ENCODE measurements at places on chromosomes 5 and 9.

- no peak for DNase-seq
These were observed 523 bp downstream of the MAML1 start for GRCh38 chr5:179732918-179733771.

- DNase-seq, result peak; percentile 8
These were observed 68.4 kb upstream of the RPS23 start for GRCh38 chr5:82346399-82347165.

DNA sequence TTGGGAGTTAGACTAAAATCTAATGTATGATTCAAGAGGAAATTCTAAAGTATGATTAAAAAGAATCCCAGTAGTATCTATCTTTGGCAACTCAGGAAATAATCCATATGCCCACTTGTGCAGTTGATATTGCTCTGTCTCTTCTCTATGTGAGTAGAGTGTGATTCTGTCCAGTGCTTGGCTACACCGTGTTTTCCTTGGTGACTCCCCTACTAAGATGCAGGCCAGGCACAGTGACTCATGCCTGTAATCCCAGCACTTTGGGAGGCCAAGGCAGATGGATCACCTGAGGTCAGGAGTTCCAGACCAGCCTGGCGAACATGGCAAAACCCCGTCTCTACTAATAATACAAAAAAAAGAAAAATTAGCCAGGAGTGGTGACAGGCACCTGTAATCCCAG is 495.4 kb downstream of the MAT2B start:
- DNase-seq, result no peak

GRCh38 chr9:126155756-126156664 is 170.6 kb upstream of the MVB12B start:
- DNase-seq, result no peak

GRCh38 chr9:98575379-98576346 is 133.1 kb downstream of the GABBR2 start:
- DNase-seq, result no peak

DNA sequence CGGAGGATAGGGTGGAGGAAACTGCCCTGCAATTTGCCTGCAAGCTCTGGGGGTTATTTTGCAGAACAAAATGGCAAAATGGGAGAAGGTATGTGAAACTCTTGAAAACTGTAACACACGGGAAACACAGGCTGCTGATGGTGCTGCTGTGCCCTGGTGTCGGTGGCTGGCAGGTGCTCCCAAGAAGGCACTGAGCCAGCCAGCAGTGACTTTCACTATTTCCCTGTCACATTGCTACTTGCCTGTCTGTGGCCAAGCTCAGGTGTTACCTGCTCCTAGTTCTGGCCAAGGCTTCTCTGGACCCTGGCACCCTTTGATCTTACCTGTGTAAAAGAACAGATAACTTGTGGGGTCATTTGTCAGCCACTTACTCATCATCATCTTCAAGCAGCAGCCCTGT is 102.2 kb downstream of the CMYA5 start:
- no peak for DNase-seq

- DNase-seq, result no peak
These were observed 89.6 kb downstream of the MUSK start for GRCh38 chr9:110758201-110758600.

GRCh38 chr5:42668254-42668653 is 88.4 kb upstream of the CCDC152 start:
- no peak for DNase-seq

DNA sequence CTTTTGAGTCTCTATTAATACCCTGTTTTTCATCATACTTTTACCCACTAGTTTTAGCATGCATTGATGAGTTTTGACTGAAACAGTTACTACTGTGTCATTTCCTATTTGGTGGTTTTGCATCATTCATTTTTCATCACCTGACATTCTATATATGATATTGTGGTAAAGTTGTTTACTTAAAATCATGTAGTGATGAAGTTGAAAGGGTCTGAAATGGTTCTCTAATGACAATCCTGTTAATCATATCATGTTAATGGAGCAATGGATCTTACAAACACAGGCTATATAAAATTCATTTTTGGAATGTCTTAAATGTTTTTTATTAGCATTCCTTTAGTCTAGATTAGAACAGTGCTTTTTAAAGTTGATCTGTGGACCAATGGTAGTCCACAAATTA is 84.1 kb downstream of the ERBIN start:
- DNase-seq, result no peak

GRCh38 chr5:114053372-114053771 is 308.5 kb upstream of the KCNN2 start:
- DNase-seq, result peak; percentile 41

DNA sequence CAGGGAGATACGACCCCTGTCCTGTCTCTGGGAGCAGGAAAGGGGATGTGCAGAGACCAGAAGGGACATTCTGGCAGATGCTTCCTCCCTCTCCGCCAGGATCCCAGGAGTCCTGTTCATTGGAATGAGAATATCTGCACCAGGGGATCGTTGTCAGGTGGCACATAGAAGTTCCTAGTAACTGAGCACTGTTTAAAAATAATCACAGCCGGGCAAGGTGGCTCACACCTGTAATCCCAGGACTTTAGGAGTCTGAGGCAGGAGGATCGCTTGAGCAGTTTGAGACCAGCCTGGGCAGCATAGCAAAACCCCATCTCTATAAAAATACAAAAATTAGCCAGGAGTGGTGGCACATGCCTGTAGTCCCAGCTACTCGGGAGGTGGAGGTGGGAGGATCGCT is 12.3 kb downstream of the SARDH start:
- no peak for DNase-seq

DNA sequence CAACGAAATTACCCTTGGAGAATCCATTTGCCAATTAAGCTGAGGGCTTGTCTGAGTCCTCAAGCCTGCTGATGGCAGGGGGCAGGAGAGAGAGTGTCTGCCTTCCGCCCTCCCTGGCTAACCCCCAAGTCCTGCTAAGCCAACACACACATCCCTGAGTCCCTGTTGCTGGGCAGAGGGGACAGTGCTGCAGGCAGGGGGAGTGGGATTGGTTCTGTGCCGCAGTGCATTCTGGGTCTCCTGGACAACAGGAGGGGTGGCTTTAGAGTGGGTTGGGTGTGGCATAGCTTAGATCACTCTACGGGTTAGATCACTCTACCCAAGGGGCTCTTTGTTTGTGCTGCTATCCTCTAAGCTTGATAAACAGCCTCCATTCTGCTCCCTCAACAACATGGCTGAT is 427.7 kb downstream of the CDK5RAP2 start:
- no peak for DNase-seq

DNA sequence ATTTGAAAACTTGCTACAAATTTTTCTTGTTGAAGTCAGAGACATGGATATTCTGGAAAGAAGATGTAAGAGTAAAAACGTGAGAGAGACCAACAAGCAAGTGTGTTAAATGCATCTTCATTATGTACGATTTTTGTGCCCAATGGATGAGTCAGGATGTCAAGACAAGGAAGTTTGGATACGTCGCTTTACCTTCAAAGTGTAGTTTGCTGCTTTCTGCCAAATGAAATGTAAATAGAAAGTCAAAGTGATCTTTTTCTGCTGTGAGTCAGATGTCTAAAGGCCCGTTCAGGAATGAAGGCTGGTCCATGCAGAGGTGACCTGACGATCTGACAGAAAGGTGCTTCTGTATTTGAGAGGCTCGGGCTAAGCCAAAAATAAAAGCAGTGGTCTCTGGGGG is 273.1 kb upstream of the PIK3R1 start:
- no peak for DNase-seq

GRCh38 chr9:5800969-5801738 is 31.8 kb downstream of the ERMP1 start:
- DNase-seq, result no peak

DNA sequence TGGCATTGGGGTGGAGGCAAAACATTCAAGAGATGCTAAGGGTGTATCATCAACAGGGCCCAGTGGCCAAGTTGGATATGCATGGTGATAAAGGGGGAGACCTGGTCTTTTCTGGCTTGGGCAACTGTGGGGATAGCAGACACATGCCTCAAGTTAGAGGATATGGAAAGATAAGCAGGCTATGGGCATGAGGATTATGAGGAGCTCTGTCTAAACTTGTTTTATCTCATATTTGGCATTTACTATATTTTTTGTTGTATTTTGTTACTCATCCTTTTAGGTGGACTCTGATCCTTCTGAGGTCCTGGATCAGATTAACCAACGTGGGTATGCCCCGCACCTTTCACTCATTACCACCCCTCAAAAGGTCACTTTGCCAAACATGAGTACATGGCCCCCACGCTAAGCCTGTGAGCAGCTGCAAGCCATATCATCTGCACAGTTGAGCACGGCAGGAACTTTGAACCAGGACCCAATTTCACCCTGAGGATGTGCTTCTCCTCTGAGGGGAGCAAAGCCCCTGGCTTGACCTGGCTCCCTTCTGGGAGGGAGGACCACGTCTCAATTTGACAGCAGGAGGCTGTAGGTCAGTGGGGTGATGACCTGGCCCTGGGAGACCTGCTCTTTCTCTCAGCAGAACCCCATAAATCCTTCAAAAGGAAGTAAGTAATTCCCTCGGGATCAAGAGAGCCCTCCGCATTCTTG is 71.1 kb upstream of the CD180 start:
- no peak for DNase-seq

- no peak for DNase-seq
These were observed 61.3 kb downstream of the LHFPL2 start for GRCh38 chr5:78587081-78587774.

DNA sequence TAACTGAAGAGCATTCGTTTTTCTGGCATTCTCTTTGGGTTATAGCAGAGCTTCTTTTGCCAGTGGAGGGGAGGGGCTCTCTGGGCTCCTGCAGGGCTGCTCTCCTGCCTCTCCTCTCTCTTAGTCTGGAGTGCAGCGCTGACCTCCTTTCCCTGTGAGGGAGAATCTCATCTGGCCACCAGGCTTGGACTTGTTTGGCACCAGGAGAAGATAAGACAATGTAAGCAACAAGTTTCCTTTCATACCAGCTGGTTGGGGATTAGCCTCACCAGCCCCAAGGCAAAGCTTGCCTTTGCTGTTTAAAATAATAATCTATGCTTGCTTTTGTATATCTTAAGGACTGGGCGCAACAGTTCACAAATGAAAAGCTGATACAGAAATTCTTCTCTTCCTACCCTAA is 196.4 kb downstream of the TLE4 start:
- DNase-seq, result no peak

DNA sequence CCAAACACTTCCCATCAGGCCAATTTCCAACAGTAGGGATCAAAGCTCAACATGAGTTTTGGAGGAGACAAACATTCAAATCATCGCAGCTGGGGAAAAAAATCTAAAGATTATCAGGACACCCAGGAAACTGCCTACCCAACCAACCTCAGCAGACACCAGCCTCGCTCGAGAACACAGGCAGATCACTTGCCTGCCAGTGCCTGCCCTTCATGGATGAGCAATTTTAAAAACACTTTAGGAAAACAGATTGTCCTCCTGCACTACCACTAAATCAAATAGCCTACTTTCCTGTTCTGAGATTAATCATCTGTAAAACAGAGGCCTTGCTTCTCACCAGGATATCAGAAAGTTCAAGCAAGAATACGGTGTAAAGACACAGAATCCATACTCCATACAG is 14.7 kb upstream of the TMEM174 start:
- peak; percentile 61 for DNase-seq

- no peak for DNase-seq
These were observed 536 bp upstream of the STX17 start for GRCh38 chr9:99905833-99906402.

DNA sequence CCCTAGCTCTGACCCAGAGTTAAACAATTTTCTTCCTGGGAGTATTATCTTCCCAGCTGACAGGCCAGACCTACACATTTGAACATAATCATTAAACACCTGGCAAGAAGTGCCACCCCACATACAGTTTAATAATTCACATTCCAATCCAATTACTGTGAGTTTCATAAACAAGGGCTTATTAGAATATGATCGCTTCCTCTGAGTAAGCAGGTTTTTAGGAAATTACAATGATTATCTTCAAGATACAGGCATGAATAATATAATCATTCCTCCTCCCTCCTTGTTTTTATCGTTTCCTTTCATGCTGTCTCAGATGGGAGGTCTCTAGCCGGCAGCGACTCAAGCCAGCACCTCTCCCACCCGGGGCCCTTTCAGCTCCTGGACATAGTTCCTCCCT is 15.8 kb upstream of the KIF4B start:
- no peak for DNase-seq

- no peak for DNase-seq
These were observed 41.8 kb upstream of the LHFPL2 start for GRCh38 chr5:78690253-78690972.

- no peak for DNase-seq
These were observed 189.4 kb downstream of the IRX2 start for GRCh38 chr5:2562036-2562435.

GRCh38 chr5:180172447-180173197 is 36.4 kb downstream of the RASGEF1C start:
- DNase-seq, result no peak

DNA sequence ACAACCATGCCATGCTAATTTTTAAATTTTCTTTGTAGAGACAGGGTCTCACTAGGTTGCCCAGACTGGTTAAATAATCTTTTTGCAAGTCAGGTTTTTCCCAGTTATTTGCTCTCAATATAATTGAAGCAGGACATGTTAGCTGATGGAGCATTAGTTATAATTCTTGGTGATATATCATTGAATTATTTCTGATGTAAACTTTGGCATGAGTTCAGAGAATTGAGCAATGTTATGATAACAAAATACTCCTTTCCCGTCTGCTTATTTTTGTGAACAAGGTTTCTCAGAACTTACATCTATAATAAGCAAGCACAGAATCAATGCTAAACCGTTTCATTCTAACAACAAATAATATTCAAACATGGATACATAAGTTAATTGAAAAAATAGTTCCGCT is 37.8 kb downstream of the BHMT start:
- DNase-seq, result no peak

DNA sequence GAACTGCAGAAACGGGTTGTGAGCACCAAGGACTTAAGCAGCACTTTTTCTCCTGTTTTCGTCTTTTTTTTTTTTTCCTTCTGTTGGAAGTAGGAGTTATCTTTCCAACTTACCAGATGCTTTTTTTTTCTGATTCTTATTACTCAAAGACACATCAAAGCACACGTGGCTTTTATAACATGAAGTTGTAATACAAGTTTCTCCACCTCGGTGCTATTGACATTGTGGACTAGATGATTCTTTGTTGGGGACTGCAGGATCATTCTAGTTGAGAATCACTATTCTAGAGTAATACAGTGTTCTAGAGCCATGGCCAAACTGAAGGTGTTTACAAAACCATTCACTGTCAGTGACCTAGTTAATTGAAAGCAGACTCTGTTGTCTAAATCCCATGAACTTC is 51.5 kb downstream of the MYO10 start:
- no peak for DNase-seq

DNA sequence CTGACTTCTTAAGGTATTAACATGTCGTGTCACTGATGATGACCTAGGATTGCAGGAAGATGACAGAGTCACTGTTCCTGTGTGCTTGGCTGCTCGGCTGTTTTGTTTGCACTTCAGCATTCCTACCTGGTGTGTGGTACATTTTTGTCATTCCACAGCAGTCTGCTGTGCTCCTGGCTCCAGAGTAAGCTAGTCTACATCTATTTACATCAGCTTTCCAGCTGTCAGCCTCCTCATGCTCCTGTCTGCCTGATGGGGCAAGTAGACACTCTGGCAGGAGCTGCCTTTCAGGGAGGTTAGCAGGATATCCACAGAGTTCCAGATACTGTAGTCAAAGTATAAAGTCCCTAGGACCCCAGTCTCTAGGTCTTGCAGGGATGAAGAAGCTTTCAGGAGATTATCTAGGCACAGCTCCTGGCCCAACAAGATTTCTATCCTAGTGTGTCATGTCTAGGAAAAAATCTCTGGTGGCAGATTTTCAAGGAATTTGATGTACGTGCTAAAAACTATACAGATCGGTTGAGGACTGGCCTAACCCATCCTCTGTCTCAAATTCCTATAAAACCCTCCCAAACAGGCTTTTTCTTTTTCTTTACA is 28.4 kb downstream of the RUSC2 start:
- no peak for DNase-seq

Measured in NCI-H187 (cell line).